Forelimb muscle (tissue), 1 donor: ENCODE measurements at places on chromosomes 11 and 22. TPM values are rescaled to one million over a fixed set of nuclear protein-coding genes. Genes with fewer than 3 reads are reported as not detected.

Gene CCDC116
- 0.51 TPM for polyA plus RNA-seq

Gene DDI1
- polyA plus RNA-seq: not detected

Gene MMP11
- polyA plus RNA-seq: 9.1 TPM

Gene F2
- not detected for polyA plus RNA-seq

Gene OR51I1
- not detected for polyA plus RNA-seq

Gene TUB
- 12.3 TPM for polyA plus RNA-seq

Gene CHRM1
- 0.09 TPM for polyA plus RNA-seq

Gene WNT11
- polyA plus RNA-seq: 16.6 TPM

Gene OR5W2
- not detected for polyA plus RNA-seq

Gene DGCR6
- 80.0 TPM for polyA plus RNA-seq

Gene TMEM86A
- 3.8 TPM for polyA plus RNA-seq

Gene ADM2
- 0.30 TPM for polyA plus RNA-seq

Gene RAG1
- polyA plus RNA-seq: 10.2 TPM

Gene TRIM29
- not detected for polyA plus RNA-seq

Gene LGALS1
- 1,611 TPM for polyA plus RNA-seq

Gene CRYBB2
- not detected for polyA plus RNA-seq

Gene UBQLNL
- 0.18 TPM for polyA plus RNA-seq

Gene ELMOD1
- 3.5 TPM for polyA plus RNA-seq

Gene SERGEF
- polyA plus RNA-seq: 10.4 TPM

Gene MRGPRG
- not detected for polyA plus RNA-seq

Gene SAMM50
- polyA plus RNA-seq: 56.1 TPM

Gene FLRT1
- polyA plus RNA-seq: 2.9 TPM

Gene OR2AG1
- 0.04 TPM for polyA plus RNA-seq

Gene OR5AL1
- not detected for polyA plus RNA-seq

Gene PDGFB
- polyA plus RNA-seq: 18.3 TPM

Gene SLN
- 2,452 TPM for polyA plus RNA-seq

Gene RASL10A
- 2.5 TPM for polyA plus RNA-seq

Gene OR4A16
- polyA plus RNA-seq: not detected

Gene DRD4
- polyA plus RNA-seq: 1.1 TPM

Gene LYVE1
- polyA plus RNA-seq: 66.6 TPM

Gene LSP1
- polyA plus RNA-seq: 54.4 TPM

Gene LMO1
- polyA plus RNA-seq: 4.0 TPM
